ENCODE measurements at places on chromosomes 12 and 14. TPM values are rescaled to one million over a fixed set of nuclear protein-coding genes. Genes with fewer than 3 reads are reported as not detected.
A peak's percentile ranks its signal among the peaks of the same experiment; 100 is the strongest.

PTCSC3 gene
- total RNA-seq, result not detected

TSHR gene
- total RNA-seq, result not detected

ADAM21 gene
- 0.48 TPM for total RNA-seq

ADAMTS20 gene
- total RNA-seq, result not detected

EGLN3 gene
- 111 TPM for total RNA-seq

INHBE gene
- total RNA-seq, result not detected

SLC6A12 gene
- total RNA-seq, result 0.86 TPM

BATF gene
- 0.62 TPM for total RNA-seq

TEP1 gene
- 9.3 TPM for total RNA-seq

GRCh38 chr14:76333664-76334063, 42.3 kb upstream of the ESRRB start:
- no peak for DNase-seq

DNA sequence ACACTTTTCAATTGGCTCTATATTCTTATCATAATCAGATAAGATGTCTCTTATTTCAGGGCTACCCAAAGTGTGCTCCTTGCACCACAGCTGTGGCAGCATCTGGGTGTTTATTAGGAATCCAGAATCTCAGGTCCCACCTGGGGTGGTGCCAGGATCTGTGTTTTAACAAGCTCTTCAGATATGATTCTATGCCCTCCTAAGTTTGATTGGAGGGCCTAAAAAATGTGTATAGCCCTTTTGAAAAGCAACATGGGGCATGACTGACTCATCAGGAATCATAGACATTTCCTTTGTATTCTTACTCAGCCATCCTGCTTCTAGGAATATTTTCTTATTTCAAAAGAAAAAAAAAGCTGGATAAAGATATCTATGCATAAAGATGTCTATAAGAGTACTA, 103.1 kb downstream of the HELB start:
- no peak for DNase-seq

GRCh38 chr14:21322716-21323115, 42.8 kb downstream of the RPGRIP1 start:
- no peak for DNase-seq

- no peak for DNase-seq
Measured at GRCh38 chr12:18284386-18284785, 23.1 kb downstream of the PIK3C2G start.

- peak; percentile 47 for DNase-seq
Measured at GRCh38 chr14:51277753-51278415, 37.8 kb downstream of the TMX1 start.

DNA sequence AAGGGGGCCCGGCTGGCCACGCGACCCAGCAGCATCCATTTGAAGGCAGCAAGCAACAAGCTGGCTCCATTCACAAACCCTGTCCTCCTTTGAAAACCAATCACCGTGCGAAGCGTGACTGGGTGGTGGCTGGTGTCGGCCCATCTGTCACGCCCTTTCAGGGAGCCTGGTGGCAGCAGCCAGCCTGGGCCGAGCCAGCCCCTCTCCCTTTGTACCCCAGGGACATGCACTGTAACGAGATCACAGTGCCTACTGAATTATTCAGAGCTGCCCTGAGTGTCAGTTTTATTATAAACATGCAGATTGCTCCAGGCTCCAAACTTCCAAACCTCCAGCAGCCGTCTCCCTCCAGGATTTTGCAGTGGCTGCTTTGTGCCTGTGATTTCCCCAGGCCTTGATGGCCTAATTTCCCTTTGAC, 22.3 kb upstream of the CTDSP2 start:
- peak; percentile 59 for DNase-seq

- no peak for DNase-seq
Measured at GRCh38 chr12:84075991-84076390, 836.6 kb downstream of the SLC6A15 start.

DNA sequence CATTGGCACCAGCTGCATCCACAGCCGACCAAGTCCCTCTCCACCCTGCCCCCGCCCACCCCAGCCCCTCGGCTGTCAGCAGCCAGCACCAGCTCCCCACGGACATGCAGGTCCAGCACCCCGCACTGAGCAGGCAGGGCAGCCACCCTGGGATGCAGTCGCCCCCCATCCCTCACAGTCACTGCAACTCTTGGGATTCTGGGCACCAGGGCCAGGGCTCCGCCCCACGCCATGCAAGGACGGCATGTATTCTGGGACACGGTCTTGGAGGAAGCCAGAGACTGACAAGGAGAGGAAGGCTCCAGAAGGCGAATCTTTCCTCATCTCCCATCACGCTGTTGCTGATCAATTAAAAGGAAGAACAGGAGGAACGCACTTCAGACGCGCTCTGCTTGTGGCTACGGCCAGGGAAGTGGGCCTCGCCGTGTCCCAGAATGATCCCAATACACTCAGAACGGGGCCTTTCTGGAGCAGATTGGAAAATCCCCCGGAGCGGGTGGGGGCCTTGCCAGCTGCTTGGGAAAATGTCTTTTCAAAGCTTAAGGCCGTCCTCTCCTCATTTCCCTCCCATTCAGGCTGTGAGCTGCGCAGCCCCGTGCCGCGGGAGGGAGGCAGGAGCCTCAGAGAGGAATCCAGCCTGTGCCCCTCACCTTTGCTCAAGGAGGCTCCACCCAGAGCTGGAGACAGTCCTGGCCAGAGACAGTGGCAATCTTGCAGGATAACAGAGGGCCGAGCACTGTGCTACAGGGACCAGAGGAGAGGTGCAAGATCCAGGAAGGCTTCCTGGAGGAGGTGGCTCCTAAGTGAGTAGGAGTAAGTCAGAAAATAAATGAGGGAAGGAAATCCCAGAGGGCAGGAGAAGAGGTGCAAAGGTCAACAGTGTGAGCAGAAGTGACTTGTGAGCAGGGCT, 54.1 kb upstream of the DIO3 start:
- DNase-seq, result no peak

- DNase-seq, result no peak
Measured at GRCh38 chr14:101113108-101113612, 209.6 kb upstream of the RTL1 start.

DNA sequence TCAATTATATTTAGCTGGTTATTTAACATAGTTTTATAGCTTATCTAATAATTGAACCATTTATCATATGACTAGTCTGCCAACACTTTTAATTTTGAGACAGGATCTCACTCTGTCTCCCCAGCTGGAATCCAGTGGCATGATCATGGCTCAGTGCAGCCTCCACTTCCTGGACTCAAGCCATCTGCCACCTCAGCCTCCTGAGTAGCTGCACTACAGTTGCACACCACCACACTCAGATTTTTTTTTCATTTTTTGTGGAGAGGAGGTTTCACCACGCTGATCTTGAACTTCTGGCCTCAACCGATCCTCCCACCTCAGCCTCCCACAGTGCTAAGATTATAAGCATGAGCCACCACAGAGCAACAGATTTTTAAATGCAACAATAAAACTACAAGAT, 151.4 kb upstream of the MDGA2 start:
- no peak for DNase-seq

GRCh38 chr12:34400986-34401658, 378.8 kb downstream of the ALG10 start:
- DNase-seq, result peak; percentile 17

- DNase-seq, result no peak
Measured at GRCh38 chr14:75803765-75804164, 142.7 kb downstream of the TTLL5 start.

GRCh38 chr12:54133772-54134375, 54.9 kb downstream of the SMUG1 start:
- DNase-seq, result no peak

DNA sequence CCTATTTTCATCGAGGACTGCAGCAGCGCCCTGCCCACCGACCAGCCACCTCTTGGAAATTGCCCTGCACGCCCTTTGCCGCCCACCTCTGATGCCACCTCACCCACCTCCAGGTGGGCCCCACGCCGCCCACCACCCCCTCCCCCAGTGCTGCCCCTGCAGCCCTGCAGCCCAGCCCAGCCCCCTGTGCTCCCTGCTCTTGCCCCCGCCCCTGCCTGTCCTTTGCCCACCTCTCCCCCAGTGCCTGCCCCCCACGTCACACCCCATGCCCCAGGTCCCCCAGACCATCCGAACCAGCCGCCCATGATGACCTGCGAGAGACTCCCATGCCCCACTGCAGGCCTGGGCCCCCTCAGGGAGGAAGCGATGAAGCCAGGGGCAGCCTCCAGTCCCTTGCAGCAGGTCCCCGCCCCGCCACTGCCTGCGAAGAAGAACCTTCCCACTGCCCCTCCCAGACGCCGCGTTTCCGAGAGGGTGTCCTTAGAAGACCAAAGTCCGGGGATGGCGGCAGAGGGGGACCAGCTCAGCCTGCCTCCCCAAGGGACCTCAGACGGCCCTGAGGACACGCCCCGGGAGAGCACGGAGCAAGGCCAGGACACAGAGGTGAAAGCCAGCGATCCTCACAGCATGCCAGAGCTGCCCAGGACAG, 96.5 kb downstream of the LGMN start:
- DNase-seq, result peak; percentile 86

GRCh38 chr14:58912799-58913432, 275.2 kb downstream of the DACT1 start:
- no peak for DNase-seq

DNA sequence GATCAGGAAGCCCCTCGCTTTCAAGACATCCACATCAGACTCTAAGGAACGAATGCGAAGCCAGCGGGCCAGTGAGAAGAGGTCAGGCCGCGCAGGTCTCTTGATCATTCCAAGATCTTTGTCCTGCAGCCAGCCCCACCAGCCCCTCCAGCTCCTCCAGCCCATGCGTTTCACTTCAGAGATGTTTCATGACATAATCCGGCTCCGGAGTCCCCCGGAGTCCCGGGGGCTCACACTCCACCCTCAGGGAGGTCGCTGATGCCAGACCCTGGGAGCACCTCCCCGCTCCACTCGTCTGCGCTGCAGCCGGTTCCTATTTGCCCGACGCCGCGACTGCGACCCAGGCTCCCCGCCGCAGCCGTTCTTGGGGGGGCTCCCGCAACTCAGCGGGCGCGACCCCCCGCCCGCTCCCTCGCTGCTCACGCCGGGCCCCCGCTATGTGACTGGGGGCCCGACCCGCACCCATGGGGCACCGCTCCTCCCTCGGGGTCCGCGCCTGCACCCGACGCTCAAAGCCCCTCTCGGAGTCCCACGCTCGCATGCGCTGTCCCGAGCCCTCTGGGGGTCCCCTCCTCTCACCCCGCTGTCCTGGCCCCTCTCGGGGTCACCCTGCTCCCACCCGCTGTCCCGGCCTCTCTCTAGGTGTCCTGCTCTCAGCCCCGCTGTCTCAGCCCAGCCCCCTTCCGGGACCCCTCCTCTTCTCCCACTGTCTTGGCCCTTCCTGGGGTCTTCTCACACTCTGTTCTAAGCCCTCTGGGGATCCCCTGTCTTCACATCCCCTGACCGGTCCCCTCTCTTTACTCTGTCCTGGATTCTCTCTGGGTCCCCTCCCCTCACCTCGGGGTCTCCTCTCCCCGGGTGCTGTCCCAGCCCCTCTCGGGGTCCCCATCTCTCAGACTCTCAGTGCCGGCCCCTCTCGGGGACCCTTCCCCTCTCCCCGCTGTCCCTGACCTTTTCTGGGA, 1.1 kb downstream of the TAOK3 start:
- peak; percentile 53 for DNase-seq

DNA sequence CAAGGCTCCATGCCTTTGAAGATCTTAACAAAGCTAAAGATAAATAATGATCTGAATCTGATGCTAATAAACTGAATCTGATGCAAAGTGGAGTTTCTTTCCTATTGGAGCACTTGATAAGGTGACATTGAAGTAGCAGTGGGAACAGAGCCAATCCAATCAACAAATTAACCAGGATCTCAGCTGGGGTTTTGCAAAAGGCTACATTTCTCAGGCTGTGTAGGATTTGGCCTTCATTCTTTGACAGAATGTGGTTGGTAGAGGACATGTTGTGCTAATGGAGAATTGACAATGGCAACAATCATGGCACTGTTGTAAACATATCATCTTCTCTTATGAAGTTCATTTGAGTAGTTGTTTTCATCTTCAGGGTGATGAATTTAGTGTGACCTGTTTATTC, 164.9 kb downstream of the CCDC91 start:
- no peak for DNase-seq

DNA sequence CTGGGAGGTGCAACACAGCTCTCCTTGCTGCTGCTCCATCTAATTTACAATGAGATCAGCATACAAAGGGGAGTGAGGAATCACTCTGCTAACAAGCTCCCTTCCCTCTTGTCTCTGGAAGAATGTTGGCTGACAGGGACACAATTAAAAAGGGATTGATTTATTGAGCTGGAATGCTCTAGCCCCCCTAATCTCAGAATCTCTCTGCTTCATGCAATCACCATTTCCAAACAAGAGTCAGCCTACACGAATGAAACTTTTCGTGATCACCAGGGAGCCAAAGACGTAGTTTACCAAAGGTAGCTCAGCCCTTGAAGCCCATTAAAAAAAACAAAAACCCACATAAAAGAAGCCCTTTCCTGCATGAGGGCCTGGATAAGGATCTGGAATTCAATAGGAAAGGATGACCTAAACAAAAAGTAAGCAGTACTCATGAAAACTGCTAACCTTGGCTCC, 223.8 kb downstream of the C12orf75 start:
- DNase-seq, result no peak

- no peak for DNase-seq
Measured at GRCh38 chr14:21539189-21539940, 13.2 kb upstream of the SALL2 start.

- DNase-seq, result no peak
Measured at GRCh38 chr14:103836976-103837725, 10.2 kb downstream of the PPP1R13B start.

- no peak for DNase-seq
Measured at GRCh38 chr14:58772794-58773620, 135.2 kb downstream of the DACT1 start.

- no peak for DNase-seq
Measured at GRCh38 chr14:49306152-49306751, 279.9 kb downstream of the RPS29 start.

- no peak for DNase-seq
Measured at GRCh38 chr12:70609203-70609602, 28.0 kb downstream of the PTPRB start.

DNA sequence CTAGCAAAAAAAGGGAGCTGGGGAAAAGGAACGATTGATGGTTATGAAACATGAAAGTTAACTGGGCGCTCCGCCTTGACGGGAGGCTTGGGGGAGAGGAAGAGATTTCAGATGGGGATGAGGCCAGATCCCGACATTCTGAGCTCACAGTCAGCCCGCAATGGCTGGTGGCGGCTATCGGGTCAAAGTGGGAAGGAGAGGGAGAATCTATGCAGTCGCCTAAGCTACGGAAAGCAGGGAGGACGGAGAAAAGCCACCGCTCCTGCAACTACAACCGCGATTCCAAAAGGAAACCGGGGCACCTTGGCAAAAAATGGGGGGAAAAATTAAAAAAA, 502 bp downstream of the MPHOSPH9 start:
- no peak for DNase-seq

- DNase-seq, result no peak
Measured at GRCh38 chr12:92365836-92366235, 220.2 kb upstream of the BTG1 start.

All from Right ventricle myocardium superior (tissue), 1 donor.